ENCODE measurements at places on chromosomes 2 and 18.

GRCh38 chr2:17520761-17521160 lies 2.5 kb upstream of the RAD51AP2 start:
- DNase-seq = no peak

DNA sequence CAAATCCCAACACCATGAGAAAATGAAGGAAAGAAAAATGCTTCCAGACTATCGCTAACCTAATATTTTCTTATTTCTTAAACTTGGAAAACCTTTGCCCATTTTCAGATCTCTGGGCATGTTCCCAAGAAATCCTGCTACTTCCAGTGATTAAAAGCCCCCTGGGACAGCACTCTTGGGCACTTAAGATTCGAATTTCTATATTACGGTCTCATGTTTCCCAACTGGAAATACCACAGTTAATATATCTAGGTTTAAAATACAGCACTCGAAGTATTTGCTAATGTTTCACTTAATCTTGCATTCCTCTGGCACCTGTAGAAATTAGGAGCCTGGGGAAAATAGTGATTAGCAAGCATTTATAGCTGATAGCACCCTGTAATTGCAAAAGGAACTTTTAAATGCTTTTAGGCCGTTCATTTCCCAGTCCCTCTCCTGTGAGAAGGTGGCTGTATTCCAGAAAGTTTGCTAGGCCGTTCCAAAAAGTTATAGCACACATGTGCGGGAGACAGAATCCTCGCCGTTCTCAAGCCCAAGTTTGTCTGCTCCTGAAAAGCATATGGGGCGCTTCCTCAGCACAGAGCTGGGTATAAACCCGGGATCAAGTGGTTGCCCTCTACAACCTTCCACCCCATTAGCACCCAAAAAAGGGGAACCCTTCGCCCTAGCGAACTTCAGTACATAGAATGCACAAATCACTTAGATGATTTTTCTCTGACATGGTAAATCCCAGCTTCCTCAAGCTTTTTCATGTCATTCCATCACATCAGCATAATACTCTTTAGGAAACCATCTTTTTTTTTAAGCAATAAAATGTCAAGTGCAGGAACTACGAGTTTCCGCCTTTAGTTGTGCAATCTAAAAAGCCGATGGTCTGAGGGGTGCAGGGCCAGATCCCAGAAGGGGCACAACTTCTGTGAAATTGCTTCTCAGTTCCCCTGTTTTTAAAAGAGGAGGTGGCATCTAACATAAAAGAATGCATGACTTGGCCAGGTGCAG lies 60.6 kb downstream of the DIPK1C start:
- no peak for DNase-seq

- no peak for DNase-seq
Measured at GRCh38 chr2:7953195-7953594, 728.7 kb upstream of the ID2 start.

DNA sequence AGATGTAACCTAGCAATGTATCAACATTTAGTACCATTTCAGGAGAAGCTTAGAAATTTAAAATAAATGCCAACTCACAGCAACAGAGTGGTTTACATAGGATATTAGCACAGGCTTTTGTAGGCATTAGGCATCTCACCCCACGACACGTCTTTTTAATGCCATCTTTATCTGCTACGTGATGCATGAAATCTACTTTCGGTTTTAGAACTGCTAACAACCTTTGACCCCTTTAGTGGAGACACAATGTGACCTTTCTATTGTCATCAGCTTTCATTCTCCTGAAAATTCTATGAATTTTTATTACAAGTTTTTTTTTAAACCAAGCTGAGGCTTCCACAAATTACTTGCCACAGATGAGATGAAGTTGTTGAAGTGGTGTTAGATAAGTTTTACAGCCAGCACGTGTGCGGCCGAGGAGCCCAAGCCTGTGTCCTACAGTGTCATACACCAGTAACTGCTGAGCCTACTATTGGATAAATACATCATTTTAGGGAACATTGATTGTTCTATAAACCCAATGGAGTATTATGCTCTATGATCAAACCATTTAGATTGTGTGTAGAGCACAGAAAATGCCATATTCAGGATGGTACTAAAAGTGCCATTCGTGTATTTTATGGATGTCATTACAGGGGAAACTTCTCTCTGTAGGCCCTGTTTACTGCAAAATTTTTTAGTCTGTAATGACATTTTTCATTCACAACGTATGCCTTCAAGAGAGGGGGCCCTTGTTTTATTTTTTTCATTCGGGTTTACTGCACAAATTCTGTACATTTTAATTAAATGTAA lies 151.6 kb downstream of the PTGR3 start:
- no peak for DNase-seq

DNA sequence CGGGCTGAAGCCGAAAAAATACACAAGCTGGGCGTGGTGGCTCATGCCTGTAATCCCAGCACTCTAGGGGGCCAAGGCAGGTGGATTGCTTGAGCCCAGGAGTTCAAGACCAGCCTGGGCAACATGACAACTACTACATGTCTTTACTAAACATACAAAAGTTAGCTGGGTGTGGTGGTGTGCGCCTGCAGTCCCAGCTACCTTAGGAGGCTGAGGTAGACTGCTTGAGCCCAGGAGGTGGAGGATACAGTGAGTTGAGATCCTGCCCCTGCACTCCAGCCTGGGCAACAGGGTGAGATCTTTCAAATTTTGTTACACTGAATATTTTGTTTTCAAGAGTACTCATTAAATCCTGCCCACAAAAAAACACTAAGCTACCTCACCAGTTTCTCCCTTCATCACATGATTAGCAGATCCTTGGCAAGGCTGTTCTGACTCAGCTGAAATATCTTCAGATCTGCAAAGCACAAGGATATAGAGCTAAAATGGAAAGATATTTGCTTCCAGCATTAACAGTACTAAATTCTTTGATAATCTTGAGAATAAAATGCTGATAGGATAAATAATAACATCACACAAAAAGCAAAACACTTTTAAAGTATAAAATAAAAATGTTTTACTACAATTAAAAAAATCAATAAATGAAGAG lies 28.2 kb upstream of the MCM6 start:
- DNase-seq = no peak

- DNase-seq = no peak
Measured at GRCh38 chr2:176656038-176656775, 387.0 kb downstream of the MTX2 start.

DNA sequence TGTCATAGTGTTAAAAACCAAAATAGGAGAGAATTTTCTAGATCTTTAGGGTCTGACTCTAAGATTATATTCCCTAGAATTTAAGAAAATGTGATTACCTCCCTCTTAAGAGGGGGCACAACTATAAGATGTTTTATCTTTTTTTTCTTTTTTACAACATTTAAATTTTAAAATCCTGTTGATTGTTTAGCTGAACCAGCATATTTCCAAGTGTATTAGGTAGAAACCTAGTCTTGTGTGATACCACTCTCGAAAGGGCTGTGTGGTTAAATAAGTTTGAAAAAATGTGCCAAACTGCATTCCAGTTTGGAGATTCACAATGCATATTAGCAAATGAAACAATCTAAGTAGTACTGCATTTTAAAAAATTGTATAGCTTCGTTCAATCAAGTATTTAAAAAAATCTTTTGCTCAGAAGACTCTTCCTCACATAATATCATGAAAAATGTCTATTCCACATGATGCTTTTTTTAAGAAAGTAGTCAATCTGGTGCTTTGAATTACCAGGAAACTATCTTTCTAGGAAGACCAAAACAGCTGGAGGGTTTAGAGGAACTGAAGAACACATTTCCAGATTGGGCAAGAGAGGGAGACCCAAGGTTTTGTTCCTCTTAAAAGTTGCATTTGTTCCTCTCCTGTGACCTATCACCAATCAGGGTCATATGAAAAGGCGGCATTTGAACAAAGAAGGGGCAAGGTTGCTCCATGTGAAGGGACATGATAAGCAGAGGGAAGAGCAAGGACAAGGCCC lies 98.8 kb downstream of the DPP4 start:
- DNase-seq = no peak

DNA sequence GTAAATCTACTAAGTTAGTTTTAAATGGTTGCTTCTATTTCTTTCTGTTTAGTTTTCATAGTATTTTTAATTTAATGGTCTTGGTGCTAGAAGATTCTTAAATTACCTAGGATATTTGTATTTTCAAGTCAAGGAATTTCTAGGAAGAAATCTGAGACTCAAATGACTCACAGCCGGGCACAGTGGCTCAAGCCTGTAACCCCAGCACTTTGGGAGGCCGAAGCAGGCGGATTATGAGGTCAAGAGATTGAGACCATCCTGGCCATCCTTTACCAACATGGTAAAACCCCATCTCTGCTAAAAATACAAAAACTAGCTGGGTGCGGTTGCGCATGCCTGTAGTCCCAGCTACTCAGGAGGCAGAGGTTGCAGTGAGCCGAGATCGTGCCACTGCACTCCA lies 95.5 kb downstream of the C2orf74 start:
- DNase-seq = no peak

DNA sequence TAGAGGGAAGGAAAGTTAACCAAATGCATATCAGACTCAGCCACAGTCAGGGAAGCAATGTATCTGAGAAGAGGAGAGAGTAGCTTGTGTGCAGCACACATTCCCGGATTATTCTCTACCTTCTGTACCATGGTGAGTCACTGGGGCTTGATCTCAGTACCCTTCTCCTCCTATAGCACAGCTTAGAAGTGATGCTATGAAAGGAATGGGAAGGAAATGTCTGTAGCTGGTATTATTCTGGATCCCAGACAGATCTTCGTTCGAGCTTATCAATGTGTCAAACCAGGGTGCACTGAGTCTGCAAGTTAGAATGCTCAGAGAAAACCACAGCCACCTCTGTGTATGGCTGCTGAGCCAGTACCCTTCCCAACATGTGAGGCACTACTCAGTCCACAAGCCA lies 88.0 kb upstream of the NFU1 start:
- no peak for DNase-seq

GRCh38 chr2:120125195-120125594 lies 98.0 kb downstream of the TMEM185B start:
- no peak for DNase-seq

DNA sequence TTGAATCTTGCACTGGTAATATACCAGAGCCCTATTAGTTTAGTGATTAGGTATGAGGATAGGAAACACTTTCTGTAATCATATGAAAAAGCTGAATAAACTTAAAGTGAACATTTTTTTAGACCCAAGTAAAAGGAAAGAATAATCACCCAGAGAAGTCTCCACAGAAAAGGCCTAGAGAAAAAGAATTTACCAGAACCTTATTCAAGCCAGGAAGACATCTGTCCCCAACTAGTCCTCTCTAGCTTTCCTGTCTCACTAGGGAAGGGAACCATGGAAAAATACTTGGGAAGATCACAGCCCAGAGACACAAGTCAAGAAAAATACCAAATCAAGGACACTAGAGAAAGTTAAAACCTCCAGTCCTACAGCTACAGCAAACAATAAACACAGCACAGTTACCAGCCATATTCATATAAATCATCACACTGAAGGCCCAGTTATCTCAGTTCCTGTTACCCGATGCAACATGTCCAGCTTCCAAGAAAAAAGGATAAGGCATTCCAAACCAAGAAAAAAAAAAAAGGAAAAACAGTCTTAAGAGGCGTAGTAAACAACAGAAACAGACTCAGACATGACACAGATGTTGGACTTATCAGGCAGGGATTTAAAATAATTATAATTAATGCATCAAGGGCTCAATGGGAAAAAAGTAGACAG lies 461.5 kb downstream of the IRS1 start:
- DNase-seq = no peak

DNA sequence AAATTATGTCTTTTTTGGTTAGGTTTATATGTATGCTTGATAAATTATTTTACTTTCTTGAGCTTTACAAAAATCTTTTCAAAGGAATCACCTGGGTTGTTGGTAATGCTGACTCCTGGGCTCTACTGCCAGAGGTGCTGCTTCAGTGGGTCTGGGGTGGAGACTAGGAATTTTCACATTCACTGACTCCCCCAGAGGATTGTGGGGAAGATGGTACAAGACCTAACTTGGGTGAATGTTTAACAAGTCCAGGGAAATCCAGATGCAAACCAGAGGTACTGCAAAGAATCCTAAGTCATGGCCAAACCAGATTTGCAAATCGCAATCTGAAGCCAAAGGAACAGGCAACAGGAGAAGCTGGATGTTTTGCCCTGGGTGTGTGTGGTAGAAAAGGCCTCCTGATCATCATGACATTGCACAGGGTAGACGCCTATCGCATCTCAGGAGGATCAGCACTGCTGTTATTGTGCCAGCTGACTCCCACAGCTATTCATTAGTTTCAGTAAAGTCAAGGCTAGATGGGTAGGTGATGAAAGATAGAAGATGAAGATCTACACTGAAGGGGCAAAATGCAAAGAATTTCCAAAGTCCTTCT lies 185.2 kb downstream of the BARD1 start:
- DNase-seq = no peak

DNA sequence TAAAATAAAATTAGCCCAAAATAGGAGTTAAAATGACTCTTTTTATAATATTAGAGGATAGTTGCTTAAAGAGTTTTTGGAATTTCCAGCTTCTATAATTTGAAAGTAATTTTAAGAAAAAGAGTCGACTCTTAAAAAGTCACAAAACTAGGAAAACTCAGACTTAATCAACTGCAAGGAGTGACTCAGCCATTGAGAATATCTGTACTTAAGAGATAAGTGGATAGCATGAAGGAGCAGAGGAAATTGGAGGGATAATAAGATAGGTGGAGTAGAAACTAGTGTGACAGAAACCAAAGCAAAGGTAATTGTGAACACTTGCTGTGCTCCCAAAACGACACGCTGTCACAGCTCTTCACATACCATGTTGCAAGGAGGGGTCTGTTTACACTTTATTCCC lies 8.4 kb downstream of the RSAD2 start:
- no peak for DNase-seq

DNA sequence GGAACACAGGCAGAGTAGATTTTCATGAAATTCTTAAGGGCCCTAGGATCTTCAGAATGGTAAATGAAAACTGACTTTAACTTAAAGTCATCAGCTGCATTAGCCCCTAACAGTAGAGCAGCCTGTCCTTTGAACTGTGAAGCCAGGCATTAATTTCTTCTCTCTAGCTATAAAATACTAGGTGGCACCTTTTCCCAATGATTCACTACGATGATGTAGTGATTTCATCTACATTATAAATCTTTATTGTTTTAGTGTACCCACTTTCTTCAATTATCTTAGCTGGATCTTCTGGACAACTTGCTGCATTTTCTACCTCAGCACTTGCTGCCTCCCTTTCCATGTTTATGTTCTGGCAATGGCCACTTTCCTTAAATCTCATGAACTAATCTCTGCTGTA lies 290.5 kb downstream of the NOL4 start:
- no peak for DNase-seq

GRCh38 chr2:60569680-60570111 lies 16.2 kb upstream of the BCL11A start:
- no peak for DNase-seq

- no peak for DNase-seq
Measured at GRCh38 chr2:25420820-25421237, 79.1 kb upstream of the DNMT3A start.

GRCh38 chr2:8626572-8626971 lies 55.3 kb upstream of the ID2 start:
- DNase-seq = no peak

All from NCI-H1417 treated with DMSO at 0.1 percent for 48 hours (cell line).